ENCODE measurements at places on chromosomes 2 and 18.

DNA sequence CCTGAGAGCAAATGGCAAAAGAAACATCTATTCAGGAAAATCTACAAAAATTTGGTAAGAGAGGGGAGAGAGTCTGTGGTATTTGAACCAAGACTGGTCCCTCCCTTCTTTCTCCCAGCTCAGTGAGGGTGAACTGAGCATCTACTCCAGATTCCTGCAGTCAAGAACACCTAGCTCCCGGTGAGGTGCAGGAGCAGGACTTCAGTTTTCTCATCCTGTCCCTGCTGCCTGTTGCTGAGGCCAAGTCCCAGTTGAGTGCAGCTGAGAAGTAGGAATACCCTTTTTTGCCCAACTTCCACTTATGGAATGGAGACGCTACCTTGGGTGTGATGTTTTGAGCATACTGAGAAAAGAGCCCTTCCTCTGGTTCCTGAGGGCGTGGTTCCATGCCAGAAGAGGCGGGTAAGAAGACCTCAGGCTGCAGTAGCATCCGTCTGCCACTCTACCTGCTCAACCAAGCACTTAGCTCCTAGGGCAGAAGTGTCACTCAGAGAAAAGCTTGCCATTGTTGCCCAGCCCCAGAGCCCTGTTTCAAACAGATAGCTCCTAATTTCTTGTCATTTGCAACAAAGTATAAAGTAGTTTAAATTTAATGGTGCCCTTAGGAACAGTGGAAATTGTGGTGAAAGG is 112.9 kb downstream of the SOS1 start:
- no peaks in the 10 kb centered on the region for H3K27me3 ChIP-seq
- H3K27ac ChIP-seq, result no peak overlapping the region
- H3K4me1 ChIP-seq, result no peaks in the 10 kb centered on the region
- H3K4me3 ChIP-seq, result no peak overlapping the region
- peaks cover 70% of the 10 kb centered on the region for H3K36me3 ChIP-seq
- no peak for DNase-seq

DNA sequence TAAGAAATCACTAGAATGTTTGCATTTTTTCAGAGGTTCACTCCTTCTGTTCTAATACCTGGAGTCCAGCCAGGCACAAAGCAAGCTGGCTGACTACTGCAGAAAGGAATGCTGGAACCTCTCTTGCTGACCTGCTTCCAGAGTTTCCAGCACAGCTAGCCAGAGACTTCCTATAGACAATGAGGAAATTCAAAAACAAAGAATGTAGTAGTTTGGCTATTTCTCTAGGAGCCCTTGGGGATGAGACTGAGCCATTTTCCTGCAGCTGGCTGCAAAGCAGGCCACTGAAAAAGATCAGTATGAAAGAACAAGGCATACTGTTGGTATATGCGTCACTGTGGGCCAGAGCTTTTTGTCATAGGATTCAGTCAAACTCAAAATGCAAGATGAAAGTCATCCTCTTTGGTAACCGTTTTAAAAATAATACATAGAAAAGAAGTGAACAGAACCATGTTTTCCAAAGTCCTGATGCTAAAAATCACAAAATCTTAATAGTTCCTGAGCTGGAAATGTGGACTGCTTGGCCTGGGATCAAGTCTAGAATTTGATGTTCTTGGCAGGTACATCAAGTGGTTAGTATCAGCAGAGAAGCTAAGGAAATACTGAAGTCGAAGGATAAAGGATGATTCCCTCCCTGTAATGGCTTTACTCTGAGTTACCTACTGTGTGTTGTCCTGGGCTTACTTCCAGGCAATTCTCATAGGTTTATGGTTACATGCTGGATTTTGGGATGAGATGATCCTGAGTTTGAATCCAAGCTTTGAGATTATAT is 9.0 kb upstream of the DSEL start:
- H3K27me3 ChIP-seq, result no peaks in the 10 kb centered on the region
- DNase-seq, result no peak
- H3K4me3 ChIP-seq, result no peak overlapping the region
- no peaks in the 10 kb centered on the region for H3K4me1 ChIP-seq
- no peaks in the 10 kb centered on the region for H3K36me3 ChIP-seq

DNA sequence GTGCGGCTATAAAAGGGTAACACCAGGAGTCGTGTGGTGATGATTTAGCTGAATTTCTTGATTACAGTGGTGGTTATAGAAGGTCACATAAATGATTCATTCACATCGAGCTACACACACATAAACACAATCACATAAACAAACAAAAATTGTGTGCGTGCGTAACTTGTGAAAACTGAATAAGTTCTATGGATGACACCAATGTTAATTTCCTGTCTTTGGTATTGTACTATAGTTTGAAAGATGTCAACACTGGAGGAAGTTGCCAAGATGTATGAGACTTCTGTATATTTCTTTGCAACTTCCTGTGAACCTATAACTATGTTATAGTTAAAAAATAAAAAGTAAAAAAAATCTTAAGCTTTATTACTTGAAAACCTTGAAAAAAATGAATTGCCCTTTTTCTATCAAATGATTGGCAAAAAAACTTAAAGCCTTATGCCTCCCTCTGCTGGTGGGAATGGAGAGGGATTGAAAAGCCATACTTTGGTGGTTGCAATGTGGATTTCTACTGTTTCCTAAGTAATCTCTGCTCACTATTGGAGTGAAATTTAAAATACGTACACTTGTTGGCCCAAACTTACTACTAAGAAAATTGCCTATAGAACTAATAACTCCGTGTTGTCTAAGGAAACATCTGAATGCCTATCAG is 227.7 kb downstream of the RPIA start:
- peaks cover 7% of the 10 kb centered on the region for H3K27me3 ChIP-seq
- no peak overlapping the region for H3K27ac ChIP-seq
- no peaks in the 10 kb centered on the region for H3K36me3 ChIP-seq
- H3K4me1 ChIP-seq, result no peaks in the 10 kb centered on the region

DNA sequence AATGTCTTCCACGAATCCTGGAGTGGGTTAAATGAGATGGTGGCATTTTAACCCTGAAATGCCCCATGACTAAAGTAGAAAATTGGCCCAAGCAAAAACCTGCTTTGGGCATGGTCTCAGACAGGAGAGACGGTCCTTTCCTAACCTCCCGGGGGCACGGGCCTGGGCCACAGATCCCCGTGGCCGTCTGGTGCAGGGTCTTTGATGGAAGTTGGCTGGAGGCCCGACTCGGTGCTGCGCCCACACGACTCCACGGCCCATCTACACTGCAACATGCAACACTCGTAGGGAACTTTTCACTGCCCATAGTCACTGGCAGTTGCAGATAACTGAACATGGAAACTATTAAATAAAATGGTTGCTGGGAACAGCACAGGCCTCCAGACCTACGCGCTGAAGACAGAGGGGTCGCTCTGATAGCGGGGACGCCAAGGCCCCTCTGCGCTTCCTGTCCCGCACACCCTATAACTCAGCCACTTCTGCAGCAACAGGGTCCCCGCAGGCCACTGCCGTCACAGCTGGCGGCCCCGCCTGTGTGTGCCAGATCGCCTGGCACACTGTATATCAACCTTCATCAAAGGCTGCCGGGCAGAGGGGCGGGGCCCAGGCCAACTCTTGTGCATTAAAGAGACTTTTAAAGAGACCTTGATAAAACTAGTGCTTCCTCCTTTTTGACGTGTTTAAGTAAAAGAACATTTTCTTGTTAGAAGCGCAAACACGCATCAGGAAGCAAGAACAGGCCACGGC is 214.1 kb downstream of the TWIST2 start:
- H3K27me3 ChIP-seq, result no peaks in the 10 kb centered on the region
- H3K36me3 ChIP-seq, result peaks cover 62% of the 10 kb centered on the region
- no peak for DNase-seq
- no peaks in the 10 kb centered on the region for H3K4me1 ChIP-seq

GRCh38 chr2:98269274-98269673 is 77.0 kb upstream of the CNGA3 start:
- H3K36me3 ChIP-seq, result no peaks in the 10 kb centered on the region
- H3K27ac ChIP-seq, result no peak overlapping the region
- DNase-seq, result no peak
- H3K4me3 ChIP-seq, result no peak overlapping the region

DNA sequence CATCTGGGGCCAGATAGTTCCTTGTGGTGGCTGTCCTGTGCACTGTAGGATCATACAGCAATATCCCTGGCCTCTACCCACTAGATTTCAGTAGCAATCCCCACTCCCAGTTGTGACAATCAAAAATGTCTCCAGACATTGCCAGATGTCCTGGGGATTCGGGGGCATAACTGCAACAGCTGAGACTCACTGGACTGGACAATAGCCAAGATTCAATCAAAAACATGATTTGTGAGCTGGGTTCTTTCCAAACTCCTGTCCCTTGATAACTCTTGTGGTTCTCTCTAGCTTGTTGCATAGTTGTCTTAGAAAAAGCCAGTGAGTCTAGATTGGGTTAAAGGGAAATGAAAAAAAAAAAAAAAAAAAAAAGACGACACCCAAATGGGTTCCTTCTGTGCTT is 293.4 kb downstream of the CELF4 start:
- no peak for DNase-seq
- H3K27me3 ChIP-seq, result peaks cover 29% of the 10 kb centered on the region
- no peak overlapping the region for H3K27ac ChIP-seq

GRCh38 chr2:58227171-58227917 is 13.8 kb downstream of the FANCL start:
- no peak overlapping the region for H3K4me3 ChIP-seq
- no peak for DNase-seq
- no peaks in the 10 kb centered on the region for H3K4me1 ChIP-seq
- H3K27ac ChIP-seq, result no peak overlapping the region
